ENCODE measurements at places on chromosomes 7 and 10.
A peak's percentile ranks its signal among the peaks of the same experiment; 100 is the strongest.

GRCh38 chr10:88996927-88997326 lies 6.3 kb downstream of the FAS start:
- DNase-seq, result no peak

- no peak for DNase-seq
These were observed 17.0 kb downstream of the SRI start for GRCh38 chr7:88202799-88203198.

- DNase-seq, result no peak
These were observed 490.0 kb downstream of the SH2D4B start for GRCh38 chr10:81027706-81028105.

DNA sequence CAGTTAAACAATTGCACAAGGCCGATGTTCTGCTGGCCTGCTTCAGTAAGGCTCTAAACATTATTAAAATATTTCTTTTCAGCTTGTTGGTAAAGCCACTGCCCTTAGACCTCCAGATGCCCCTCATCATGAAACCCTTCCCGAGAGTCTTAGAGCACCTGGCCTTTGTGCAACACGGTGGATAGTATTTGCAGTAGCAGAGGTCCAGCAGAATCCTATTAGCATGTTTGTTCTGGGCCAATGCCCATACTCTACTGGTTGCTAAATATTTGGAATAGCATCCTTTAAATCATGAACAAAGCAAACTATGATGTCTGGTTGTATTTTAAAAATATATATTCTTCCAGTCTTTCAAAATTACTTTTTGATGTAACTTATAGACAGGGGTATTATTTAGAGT lies 584.6 kb downstream of the CNTNAP2 start:
- no peak for DNase-seq

DNA sequence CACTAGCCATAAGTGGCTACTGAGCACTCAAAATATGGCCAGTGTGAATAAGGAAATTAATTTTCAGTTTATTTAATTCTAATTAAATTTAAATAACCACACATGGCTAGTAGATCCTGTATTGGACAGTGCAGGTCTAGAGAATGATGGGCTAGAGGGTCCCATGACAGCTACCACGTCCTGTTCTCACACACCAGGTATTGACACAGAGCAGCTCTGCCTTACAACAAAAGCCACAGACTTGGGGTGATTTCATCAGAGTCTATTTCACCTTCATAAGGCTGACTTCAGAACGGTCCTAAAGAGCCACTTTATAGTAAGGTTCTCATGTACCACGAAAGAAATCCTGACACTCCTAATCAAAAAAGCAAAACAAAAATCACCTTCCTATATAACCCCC lies 111.3 kb downstream of the UBE2H start:
- DNase-seq, result no peak

GRCh38 chr10:24449769-24450310 lies 240.9 kb downstream of the KIAA1217 start:
- DNase-seq, result no peak

- no peak for DNase-seq
These were observed 120.5 kb downstream of the GALNT11 start for GRCh38 chr7:152145853-152146466.

DNA sequence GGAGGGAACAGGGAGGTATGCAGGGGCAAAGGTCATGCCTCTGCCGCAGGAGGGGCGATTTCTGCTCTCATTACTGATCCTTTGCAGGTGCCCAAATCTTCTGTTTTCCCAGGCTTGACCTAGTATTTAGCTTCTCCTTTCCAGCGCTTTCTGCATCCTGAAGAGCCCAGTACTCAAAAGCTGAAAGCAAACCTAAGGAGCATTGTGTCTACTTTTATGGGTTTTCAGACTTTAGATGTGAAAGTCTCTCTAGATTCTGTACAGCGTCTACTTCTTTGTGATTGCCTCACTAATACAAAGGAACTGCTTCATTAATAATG lies 560 bp downstream of the GBF1 start:
- DNase-seq, result no peak

DNA sequence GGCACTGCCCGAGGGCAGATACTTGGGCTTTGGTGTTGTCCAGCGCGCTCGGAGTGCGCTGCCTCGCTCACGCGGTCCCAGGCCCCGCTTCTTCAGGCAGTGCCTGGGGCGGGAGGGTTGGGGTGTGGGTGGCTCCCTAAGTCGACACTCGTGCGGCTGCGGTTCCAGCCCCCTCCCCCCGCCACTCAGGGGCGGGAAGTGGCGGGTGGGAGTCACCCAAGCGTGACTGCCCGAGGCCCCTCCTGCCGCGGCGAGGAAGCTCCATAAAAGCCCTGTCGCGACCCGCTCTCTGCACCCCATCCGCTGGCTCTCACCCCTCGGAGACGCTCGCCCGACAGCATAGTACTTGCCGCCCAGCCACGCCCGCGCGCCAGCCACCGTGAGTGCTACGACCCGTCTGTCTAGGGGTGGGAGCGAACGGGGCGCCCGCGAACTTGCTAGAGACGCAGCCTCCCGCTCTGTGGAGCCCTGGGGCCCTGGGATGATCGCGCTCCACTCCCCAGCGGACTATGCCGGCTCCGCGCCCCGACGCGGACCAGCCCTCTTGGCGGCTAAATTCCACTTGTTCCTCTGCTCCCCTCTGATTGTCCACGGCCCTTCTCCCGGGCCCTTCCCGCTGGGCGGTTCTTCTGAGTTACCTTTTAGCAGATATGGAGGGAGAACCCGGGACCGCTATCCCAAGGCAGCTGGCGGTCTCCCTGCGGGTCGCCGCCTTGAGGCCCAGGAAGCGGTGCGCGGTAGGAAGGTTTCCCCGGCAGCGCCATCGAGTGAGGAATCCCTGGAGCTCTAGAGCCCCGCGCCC lies at the start of gene NPY:
Gene NPY (plus strand): TSS at position 294 of the 802 bp plus-strand sequence. CDS start 1,051 bp downstream, outside the sequence.
- no peak for DNase-seq

DNA sequence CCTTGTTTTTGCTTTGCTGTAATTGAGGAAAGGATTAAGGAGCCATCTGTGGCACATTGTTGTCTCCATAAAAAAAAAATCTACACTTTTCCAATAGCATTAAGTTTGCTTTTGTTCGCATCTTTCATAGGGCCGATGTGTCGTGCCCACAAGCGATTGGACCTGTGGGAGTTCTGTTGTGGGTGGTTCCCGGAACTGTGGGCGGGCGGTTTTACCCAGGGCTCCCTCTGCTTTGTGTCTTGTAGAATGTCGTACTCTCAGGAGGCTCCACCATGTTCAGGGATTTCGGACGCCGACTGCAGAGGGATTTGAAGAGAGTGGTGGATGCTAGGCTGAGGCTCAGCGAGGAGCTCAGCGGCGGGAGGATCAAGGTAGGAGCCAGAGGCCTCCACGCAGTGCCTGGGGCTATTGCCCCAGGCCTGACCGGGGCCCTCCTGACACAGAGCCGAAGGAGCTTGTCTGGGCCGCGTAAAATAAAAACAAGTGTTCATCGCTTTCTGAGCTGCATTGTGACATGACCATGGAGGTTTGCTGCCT lies 92.4 kb downstream of the ACTR3B start:
- no peak for DNase-seq

DNA sequence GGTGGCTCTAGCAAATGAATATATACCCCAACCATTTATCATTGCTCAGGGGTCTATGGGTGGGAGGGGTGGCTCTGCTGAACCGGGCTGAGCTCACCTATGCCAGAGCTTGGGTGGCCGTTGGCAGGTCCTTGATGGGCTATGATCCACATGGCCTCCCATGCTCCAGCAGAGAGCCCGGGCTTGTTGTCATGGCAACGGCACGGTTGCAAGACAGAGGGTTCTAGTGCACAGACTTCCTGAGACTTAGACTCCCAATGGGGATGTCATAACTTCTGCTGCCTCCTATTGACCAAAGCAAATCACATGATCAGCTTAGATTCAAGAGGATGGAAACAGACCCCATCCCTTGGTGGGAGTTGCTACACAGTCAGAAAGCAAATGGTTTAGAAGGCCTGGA lies 36.4 kb upstream of the CARD11 start:
- DNase-seq, result no peak

DNA sequence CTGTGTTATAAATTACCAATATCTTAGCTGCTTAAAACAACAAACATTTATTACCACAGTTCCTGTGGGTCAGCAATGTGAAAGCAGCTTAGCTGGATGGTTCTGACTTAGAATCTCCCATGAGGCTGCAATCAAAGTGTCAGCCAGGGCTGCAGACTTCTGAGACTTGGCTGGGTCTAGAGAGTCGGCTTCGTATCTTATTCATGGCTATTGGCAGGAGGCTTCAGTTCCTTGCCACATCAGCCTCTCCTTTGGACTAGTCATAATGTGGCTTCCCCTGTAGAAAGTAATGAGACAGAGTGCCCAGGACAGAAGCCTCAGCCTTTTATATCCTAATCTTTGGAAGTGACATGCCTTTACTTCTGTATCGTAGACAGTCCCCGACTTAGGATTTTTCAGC lies 27.3 kb downstream of the RALA start:
- no peak for DNase-seq

- DNase-seq, result no peak
These were observed 345.9 kb upstream of the SMIM30 start for GRCh38 chr7:113464096-113464855.

- peak; percentile 65 for DNase-seq
These were observed 45.7 kb upstream of the NXPH1 start for GRCh38 chr7:8387551-8388256.

DNA sequence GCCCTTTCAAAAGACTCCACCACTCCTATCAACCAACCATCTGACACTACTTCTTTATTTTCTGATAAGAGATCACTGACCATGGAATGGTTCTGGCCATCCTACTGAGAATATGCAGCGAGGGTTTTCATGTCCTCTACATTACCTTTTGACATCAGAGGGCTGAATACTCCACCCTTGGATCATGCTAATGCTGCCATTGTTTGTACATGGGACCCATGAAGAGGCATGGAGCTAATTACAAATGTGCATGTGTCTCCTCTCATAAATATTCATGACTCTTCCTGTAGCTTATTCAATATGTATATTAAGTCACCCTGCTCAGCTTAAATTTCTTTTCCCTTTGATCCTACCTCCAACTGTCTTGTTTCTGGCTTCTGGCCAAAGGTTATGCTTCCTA lies 1065.8 kb upstream of the GHITM start:
- DNase-seq, result no peak

DNA sequence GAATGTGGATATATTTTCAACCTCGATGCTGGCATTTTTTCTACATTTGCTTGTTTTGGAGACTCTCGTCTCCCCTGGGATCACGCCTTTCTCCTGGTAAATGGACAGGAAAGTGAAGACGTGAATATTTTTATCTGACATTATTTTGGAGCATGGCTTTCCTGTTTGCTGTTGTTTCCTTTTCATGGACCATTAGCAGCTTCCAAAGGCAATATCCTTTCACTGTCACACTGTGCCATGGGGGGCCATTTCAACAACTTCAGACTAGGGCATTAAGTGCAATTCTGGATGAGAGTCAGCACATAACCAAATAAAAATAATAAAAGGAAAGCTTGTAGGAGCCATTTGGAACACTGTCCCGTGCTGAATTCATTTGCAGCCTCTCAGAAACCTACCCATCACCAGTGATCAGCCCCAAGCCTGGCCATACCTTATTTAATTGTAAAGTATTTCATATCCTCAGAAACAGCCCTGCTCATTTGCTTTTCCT lies 75.9 kb upstream of the NEUROD6 start:
- DNase-seq, result no peak

- DNase-seq, result no peak
These were observed 24.5 kb upstream of the SVIL start for GRCh38 chr10:29658984-29659965.

DNA sequence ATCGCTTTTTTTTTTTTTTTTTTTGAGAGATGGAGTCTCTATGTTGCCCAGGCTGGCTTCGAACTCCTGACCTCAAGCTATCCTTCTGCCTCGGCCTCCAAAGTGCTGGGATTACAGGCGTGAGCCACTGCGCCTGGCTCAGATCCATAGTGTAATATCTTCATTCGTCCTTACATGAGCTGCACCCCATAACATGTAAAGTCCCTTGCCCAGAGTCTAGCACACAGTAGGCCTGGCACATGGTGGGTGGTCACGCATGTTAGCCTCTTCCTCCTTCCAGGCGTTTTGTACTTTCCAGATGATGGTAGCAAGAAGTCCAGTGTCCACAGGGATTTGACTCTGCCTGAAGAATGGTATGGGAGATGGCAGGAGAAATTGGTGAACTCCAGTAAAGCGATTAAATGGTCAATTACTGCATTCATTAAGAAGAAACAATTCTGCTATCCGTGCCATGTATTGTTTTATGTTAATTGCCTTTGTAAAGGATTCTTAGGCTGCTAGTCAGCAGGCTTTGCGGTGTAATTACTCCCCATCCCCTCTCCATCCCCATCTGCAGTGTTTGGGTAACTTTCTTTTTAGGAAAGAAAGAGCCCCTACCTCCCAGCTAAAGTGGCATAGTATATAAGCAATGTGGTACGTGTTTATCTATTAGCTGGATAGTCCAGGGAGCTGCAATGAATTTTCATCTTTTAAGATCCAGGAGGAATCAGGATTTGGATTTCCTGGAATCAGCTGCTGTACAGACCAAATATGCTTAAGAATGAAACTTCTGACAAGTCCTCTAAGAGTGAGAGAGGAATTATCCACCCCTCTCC lies 1.2 kb downstream of the TPST1 start:
- peak; percentile 27 for DNase-seq

- DNase-seq, result no peak
These were observed at the start of gene FAM180A for GRCh38 chr7:135748770-135749169. FAM180A (minus strand) TSS chr7:135748813; CDS start chr7:135748580, 233 bp downstream.

DNA sequence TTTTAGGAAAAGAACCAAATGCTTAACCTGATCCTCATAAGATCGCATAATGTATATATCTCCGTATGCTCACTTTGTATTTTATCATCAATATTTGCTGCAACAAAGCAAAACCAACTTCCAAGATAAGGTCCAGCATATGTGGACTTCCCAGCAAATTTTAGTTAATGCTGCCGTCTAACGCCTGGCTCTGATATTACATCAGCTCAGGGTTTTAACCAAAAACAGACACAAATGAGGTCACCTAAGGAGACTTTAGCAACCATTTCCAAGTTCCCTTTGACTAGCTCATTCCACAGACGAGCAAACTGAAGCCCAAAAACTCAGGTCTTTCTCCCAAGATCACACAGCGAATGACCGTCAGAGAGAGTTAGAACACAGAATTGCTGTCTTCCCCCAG lies 59.4 kb upstream of the UCN3 start:
- no peak for DNase-seq

- DNase-seq, result no peak
These were observed 106.2 kb upstream of the SEMA3D start for GRCh38 chr7:85292908-85293576.

GRCh38 chr10:6788231-6788630 lies 208.2 kb upstream of the PRKCQ start:
- no peak for DNase-seq

GRCh38 chr7:50650057-50650664 lies 85.0 kb upstream of the DDC start:
- DNase-seq, result no peak

DNA sequence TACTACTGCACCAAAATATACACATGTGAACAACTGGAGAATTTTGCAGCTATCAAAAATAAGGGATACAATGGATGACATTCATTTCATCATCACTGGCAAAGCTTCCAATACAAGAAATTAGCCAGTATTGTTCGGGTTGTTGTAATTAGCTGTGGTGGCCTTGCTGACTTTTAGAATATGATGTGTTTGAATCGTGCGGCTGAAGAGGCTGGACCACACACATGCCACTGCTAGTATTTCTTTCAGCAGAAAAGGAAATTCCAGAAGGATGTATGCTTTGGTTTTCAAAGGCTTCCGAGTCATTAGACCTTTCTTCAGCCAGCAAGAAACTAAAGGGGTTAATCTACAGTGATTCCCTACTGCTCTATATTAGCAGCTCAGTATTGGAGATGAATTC lies 16.6 kb downstream of the RPP38 start:
- no peak for DNase-seq

Measured in C1 segment of cervical spinal cord (tissue), 14 donors.